Cortex of kidney (tissue), 1 donor: ENCODE measurements at places on chromosomes 12 and 14.

GRCh38 chr14:26204728-26205479 is 392.9 kb downstream of the NOVA1 start:
- peak; percentile 46 for DNase-seq

- DNase-seq = no peak
Observed at GRCh38 chr12:26809611-26810285, 23.2 kb downstream of the ITPR2 start.

DNA sequence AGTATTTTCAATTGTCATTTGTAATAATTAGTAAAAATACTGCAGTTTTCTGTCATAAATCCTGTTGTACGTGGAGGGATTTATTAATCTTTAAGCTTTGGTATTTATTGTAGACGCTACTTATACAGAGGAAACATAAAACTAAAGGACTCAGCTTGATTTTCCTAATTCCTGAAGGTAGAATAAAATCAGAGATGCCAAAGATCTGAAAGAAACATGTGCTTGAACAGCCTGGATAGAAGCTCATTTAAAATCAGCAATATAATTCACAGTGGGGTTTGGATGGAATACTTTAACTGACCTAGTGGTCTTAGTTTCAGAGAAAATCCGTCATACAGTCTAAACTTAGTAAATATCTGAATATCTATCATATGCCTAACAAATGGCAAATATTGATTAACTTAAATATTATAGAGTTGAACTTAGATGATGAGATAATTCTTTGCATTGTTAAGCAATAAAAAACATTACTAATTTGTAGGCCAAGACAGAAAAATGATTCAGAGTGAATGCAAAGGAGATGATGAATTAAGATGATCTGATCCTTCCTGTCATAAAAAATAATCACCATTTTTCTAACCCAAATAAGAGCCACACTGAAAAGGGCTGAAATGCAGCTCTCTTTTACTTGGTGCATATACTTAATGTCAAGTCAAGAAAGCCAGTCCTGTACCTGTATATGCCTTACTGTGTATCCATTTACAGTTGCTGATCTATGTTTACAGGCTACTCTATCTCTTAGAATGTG is 397.1 kb upstream of the DCN start:
- no peak for DNase-seq

GRCh38 chr12:78037707-78038106 is 207.0 kb downstream of the NAV3 start:
- DNase-seq = no peak

- no peak for DNase-seq
Observed at GRCh38 chr12:39043424-39043822, 138.0 kb upstream of the CPNE8 start.

GRCh38 chr14:100747736-100748135 is 21.0 kb downstream of the DLK1 start:
- DNase-seq = no peak

- DNase-seq = no peak
Observed at GRCh38 chr12:53428741-53429140, 5.1 kb downstream of the AMHR2 start.

GRCh38 chr12:100908501-100908900 is 113.9 kb downstream of the ANO4 start:
- DNase-seq = no peak
